Umbilical cord (tissue), 2 donors: ENCODE measurements at places on chromosomes 6 and 20.

DNA sequence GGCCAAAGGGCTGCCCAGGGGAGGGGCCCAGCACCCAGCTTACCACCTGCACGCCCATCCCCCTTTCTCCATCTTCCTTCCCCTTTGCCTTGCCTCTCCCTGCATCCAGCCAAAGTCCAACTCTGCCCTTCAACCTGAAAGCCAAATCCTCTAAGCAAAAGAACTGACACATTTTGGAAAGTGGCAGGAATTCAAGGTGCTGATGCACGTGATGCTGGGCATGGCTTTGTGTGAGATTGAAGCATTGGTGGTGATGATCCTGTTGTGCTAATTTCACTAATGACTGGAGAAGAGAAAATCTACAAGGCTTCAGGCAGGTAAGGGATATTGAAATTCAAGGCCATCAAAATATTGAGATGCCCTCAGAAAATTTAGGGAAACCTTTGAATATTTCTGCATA lies 23.3 kb downstream of the SYNDIG1 start:
- DNase-seq, result no peak

- no peak for DNase-seq
Observed at GRCh38 chr6:56515081-56515905, 127.4 kb downstream of the DST start.

- no peak for DNase-seq
Observed at GRCh38 chr6:110828396-110828795, 13.1 kb upstream of the CDK19 start.

GRCh38 chr20:18987781-18988360 lies 174.3 kb downstream of the SCP2D1 start:
- DNase-seq, result no peak

GRCh38 chr6:52647199-52647598 lies 23.7 kb upstream of the TMEM14A start:
- no peak for DNase-seq
